T-helper 22 cell (primary cell): ENCODE measurements at places on chromosomes 7 and 10.

DNA sequence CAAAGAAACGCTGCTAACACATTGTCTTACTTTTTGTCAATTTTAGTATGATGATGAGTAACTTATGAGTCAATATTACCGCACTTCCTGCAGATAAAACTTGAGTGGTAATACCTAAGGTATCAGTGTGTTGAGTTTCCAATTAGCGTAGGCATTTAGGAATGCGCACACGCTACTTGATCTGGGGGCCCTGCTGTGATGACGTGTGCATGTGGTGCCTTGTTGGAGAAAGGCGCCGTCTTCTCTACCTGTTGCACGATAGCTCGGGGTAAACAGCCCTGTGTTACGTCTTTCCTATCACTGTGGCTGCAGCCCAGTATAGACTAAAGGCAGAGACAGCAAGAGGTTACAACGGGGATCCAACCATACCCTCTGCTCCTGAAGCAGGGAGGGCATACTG lies 476.8 kb upstream of the ADARB2 start:
- no peak for DNase-seq

- DNase-seq: no peak
Measured at GRCh38 chr7:38817526-38817925, 91.5 kb downstream of the VPS41 start.

DNA sequence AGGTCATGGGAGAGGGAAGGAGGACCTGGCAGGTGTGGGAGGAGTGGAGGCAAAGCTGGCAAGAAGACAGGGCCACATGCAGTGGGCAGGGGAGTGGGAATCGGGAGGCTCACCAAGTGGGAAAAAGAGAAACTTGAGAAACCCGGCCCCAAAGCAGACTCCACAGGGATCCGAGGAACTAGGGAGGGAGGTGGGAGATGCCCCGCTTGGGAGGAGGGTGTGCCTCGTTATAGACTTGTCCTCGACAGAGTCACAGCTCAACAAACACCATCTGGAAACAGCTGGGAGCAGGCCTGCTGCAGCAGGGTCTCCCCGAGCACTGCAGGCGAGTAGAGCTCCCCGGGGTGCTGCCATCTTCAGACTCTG lies 54.8 kb downstream of the MKI67 start:
- no peak for DNase-seq

DNA sequence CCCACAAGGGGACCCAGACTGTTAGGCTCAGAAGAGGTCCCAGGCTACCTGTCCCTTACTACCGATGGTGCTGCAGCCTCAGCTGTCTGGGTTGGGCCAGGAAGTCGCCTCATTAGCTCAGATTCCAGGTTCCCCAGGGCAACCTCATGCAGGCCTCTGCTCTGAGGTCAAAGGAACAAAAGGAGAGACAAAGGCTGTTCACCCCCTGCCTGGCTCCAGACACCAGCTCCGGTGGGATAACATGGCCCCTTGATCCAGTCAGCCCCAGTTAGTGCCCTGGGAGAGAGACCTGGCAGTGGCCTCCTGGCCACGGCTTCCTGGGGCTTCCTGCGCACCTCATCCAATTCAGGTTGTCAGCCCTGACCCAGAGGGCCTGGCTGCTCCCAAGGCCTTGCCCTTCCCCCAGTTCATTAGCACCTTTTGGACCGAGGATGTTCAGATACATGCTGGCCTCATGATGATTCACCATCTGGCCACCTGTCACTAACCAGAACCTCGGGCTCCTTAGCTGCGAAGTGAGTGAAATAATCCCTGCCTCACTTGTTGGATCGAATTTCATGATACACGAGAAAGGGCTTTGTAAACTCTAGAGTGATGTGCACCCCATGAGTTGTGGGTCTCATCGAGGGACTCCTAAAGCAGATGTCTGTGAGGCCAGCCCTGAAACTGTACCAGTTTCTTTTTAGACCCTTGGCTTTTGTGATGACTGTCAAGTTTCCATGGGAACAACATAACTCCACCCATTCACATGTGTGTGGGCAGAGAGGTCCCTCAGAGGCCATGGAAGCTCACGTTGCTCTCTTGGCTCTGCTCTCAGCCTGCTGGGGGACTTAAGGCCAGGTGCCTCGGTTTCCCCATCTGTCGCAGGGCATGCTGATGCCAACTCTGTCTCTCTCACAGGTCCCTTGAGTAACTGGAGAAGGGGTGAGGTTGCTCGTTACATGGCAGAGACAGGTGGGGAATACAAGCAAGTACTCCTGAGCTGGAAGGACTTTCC lies 79.5 kb upstream of the PCBD1 start:
- no peak for DNase-seq

DNA sequence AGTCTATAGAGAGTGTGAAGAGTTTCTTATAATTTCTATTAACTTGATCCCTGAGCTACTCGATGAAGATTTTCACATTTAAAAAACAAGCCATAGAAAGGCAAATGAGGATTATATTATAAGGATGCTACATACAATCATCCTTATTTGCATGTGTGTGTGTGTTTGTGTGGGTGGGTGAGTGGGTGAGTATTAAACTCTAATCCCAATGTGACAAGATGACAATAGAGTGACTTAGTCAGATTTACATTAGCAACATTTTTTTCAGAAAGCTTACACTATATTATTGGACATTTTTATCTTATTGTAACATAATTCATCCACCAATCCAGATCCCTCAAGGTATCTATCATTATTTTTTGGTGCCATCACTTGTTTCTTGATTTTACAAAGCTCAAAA lies 331.7 kb downstream of the SORCS1 start:
- no peak for DNase-seq

DNA sequence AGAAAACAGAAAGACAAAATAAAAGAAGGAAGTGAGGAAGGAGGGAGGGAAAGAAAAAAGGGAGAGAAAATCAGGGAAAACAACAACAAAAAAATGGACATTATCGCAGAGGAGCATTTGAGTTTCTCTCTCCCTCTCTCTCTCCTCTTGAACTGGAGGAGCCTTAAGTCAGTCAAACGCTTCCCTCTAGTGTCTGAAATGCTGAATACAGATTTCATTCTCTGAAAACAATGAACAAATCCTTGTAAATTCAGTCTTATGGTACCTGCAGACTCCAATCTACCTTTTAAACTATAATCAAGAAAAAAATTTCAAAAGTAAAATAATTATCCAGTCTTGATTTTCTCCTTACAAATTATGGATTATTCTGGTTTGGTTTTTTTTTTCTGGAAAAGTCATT lies 89.2 kb upstream of the PFKP start:
- DNase-seq: no peak

DNA sequence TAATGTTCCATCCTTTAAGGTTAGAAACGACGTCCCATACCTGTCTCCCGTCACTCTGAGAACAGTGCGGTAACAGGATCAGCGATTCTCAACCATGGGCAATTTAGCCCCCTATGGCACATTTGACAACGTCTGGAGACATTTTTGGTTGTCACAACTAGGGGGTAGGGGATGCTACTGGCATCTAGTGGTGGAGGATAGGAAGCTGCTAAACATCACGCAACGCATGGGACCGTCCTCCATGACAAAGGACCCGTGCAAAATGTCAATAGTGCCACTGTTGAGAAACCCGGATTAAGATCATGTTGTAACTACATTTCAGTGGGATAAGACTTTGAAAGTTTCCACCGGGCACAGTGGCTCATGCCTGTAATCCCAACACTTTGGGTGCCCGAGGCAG lies 5.0 kb upstream of the PAXIP1 start:
- no peak for DNase-seq

DNA sequence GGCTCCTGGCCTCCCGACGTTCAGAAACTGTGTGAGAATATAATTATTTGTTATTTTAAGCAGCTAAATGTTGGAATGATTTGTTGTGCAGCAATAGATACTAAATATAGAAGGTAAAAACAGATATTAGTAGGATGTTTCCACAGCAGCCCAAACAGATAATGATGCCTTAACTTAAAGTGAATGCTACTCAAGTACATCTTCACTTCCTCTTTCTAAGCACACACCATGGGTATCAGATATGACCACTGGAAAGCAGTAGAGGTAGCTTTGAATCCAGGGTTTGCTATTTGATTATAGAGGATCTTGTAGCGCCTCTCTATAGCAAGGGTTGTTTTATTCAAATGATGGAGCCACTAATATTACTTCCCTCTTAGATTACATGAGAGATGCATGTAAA lies 38.2 kb upstream of the BET1 start:
- DNase-seq: no peak

GRCh38 chr10:71696628-71697326 lies 22.8 kb downstream of the C10orf105 start:
- peak; percentile 12 for DNase-seq

GRCh38 chr10:1368842-1369171 lies 312.6 kb downstream of the WDR37 start:
- DNase-seq: no peak

DNA sequence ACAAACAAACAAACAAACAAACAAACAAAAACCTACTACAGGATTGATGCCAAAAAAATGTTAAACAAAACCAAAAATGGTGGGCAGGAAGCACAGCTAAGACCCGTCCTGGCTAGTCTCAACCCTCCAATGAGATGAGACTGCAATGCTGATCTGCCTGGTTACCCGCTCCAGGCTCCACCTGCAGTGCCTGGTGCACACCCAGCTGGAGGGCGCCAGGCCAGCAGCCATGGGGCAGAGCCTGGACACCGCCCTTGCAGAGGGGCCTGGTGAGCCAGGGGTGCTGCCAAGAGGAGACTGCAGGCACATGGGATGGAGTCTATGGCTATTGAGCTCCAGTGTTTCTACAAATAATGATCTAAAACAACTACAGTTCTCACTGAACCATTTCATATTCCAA lies 107.0 kb downstream of the LARP4B start:
- DNase-seq: no peak

DNA sequence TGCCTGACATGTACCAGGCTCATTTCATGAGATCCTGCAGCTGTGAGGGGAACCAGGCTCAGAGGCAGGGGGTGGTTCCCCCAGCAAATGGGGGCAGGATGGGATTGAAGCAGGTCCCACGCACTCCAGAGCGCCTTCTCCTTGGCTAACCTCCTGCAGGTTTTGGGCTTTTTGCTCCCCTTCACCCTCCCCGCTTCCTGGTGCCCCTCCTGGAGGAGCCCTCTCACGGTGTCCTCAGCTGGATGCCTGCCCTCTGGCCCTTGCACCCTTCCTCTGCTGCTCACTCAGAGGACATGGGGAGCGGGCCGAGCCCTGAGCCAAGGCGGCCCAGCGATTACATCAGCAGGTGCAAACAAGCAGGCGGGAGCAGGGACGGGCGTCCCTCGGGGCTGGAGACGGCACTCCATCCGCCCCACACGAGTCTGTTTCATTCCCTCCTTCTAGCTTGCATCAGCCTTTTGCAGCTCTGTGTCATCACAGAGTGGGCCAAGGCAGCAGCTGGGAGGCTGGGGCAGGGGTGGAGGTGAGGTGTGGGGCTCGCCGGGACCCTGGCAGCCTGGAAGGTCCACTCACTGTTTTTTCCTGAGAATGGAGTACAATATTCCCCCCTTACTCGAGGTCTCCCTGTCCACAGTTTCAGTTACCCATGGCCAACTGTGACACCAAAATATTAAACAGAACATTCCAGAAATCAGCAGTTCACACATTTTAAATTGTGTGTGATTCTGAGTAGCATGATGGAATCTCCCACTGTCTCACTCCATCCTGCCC lies 52.7 kb upstream of the SLC29A3 start:
- no peak for DNase-seq
